ENCODE measurements at places on chromosomes 2 and 18.

- DNase-seq: no peak
Observed at GRCh38 chr2:216245391-216245975, 126.8 kb downstream of the MARCHF4 start.

- DNase-seq: no peak
Observed at GRCh38 chr2:231614559-231615057, 21.9 kb downstream of the TEX44 start.

DNA sequence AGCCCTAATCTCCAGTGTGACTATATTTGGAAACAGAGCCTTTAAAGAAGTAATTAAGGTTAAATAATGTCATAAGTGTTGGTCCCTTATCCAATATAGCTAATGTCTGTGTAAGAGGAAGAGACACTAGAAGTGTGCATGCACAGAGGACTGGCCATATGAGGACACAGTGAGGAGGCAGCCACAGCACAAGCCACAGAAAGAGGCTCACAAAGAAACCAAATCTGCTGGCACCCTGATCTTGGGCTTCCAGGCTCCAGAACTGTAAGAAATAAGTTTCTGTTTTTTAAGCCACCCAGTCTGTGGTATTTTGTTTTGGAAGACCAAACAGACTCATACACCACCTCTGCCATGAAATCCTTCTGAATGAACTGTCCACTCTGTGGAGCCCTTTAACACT lies 186.4 kb upstream of the SLC39A10 start:
- DNase-seq: no peak

GRCh38 chr2:74103763-74104162 lies 43.9 kb downstream of the BOLA3 start:
- no peak for DNase-seq

DNA sequence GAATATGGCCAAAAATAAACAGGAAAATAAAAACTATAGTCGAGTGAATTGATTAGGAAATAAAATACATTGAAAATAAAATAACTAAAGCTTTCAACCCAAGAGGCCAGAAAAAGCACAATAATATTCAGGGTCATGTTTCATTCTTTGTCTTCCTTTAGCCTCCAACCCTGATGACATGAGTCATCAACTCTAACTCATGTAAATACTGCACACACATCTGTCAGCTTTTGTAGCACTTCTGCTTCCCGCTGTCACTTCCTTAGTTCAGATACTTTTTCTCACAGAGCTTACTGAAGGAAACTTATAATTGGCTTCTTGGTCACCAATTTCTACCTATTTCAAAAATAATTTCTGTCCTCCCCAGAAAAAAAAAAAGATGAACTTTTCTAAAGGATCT lies 112.8 kb downstream of the UPP2 start:
- DNase-seq: no peak

GRCh38 chr2:174841350-174841749 lies 77.1 kb upstream of the CHRNA1 start:
- no peak for DNase-seq

DNA sequence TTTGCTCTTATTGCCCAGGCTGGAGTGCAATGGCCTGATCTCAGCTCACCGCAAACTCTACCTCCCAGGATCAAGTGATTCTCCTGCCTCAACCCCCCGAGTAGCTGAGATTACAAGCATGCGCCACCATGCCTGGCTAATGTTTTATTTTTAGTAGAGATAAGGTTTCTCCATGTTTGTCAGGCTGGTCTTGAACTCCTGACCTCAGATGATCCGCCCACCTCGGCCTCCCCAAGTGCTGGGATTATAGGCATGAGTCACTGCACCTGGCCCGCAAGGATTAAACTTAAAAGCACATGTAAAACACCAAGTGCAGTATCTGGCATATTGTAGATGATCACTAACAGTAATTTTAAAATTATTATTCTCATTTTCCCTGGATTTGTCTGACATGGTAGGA lies 72.9 kb downstream of the C1QL2 start:
- DNase-seq: no peak

- DNase-seq: no peak
Observed at GRCh38 chr18:7855028-7855427, 287.9 kb downstream of the PTPRM start.

DNA sequence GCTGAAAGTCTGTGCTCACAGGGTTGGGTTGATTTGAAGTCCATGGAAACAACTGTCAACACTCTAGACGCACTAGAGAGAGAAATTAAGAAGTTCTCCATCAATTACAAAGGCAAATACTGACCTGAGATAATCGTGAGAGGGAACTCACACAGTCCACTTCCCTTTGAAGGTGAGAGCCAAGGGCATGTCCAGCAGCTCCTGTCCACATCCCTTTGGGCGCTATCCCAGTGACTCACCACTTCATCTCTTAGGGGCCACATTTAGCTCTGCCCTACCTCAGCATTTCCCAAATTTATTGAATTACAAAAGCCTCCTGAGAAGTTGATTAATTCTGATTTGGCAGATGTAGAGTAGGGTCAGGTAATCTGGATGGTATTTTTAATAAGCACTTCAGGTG lies 148.8 kb upstream of the MAPRE2 start:
- no peak for DNase-seq

DNA sequence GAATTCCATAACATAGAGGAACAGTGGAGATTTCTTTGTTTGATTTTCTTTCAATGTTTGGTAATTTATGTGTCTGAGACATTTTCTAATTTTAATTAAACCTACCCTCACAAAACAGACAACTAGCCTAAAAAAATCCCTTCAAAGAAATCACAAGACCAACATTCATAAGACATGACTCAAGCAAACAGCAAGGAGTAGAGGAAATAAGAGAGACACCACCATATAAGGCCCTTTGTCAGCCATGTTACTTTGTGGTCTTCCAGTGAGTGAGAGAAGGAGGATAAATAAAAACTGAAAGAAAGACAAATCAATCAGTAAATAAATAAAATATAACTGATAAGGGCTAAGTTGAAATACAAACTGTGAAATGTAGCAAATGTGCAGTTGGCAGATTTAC lies 830.8 kb upstream of the SLC39A10 start:
- no peak for DNase-seq

DNA sequence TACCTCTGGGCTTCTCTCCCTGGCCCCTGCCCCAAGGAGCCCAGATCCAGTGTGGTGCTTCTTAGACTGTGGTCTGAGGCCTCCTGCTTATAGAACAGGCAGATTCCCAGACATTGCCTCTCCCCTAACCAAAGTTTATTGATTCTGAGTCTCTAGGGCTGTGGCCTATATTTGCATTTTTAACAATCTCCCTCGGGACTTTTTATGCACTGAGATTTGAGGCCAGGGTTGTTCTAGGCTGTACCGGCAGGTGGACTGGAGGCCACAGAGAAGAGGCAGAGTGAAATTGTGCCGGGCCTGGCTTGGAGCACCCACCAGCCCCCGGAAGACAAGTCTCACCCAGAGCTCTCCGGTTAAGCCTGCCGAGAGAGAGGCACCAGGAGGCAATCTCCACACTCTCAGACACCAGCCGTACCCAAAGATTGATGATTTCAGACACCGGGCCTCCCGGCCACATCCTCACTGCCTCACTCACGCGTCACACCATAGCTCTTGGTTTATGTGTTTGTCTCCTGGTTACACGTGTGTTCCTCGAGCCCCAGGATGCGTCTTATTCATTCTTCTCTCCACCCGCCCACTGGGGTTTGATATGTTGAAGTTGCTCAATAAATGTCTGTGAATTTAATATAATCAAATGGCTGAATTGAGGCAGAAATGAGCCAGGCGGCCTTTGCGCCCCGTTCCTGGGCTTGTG lies 203.7 kb downstream of the KLHL29 start:
- DNase-seq: no peak
